Activated CD8-positive, alpha-beta memory T cell treated with anti-CD3 and anti-CD28 coated beads for 24 hours (primary cell): ENCODE measurements at places on chromosomes 2 and 18.
A peak's percentile ranks its signal among the peaks of the same experiment; 100 is the strongest.

- DNase-seq = no peak
Observed at GRCh38 chr2:71223767-71224333, 3.1 kb downstream of the PAIP2B start.

GRCh38 chr18:25327584-25327983 lies 24.4 kb downstream of the ZNF521 start:
- DNase-seq = no peak

DNA sequence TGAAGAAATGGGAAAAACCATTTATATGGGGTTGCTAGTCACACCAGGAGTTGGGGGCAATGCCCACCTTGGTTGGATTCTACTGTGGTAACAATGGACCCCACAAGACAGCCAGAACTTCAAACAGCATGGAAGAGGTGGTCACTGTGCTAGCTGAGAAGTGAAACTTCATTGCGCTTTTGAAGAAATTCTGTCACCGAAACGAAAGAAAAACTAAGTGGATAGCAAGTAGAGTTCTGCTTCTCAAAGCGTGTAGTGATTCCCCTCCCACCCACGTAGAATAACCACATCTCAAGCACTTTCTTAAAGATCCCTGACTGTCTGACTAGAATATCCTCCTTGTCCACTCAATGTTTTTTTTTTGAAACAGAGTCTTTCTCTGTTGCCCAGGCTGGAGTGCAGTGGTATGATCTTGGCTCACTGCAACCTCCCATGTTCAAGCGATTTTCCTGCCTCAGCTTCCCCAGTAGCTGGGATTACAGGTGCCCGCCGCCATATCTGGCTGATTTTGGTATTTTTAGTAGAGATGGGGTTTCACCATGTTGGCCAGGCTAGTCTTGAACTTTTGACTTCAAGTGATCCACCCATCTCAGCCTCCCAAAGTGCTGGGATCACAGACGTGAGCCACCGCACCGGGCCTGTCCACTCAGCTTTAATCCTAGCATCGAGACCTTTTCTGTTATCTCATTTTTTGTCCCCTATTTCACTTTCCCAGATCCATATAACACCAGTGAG lies 30.1 kb upstream of the CCL20 start:
- no peak for DNase-seq

GRCh38 chr2:69132960-69133590 lies 120.1 kb downstream of the ANTXR1 start:
- DNase-seq = no peak

DNA sequence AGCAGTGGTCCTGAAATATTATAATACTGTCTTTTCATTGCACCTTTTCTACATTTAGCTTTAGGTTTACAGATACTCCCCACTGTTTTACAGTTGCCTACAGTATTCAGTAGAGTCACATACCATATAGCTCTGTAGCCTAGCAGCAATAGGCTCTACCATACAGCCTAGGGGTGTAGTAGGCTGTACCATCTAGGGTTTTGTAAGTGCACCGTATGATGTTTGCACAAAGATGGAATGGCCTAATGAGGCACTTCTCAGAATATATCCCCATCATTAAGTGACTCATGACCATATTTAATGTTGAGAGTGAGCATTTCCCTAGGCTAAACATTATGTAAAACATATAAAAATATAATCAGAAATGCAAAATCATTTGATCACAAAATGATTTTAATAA lies 511.3 kb upstream of the RAB12 start:
- DNase-seq = no peak

- DNase-seq = no peak
Observed at GRCh38 chr2:215728504-215729065, 284.8 kb downstream of the MREG start.

DNA sequence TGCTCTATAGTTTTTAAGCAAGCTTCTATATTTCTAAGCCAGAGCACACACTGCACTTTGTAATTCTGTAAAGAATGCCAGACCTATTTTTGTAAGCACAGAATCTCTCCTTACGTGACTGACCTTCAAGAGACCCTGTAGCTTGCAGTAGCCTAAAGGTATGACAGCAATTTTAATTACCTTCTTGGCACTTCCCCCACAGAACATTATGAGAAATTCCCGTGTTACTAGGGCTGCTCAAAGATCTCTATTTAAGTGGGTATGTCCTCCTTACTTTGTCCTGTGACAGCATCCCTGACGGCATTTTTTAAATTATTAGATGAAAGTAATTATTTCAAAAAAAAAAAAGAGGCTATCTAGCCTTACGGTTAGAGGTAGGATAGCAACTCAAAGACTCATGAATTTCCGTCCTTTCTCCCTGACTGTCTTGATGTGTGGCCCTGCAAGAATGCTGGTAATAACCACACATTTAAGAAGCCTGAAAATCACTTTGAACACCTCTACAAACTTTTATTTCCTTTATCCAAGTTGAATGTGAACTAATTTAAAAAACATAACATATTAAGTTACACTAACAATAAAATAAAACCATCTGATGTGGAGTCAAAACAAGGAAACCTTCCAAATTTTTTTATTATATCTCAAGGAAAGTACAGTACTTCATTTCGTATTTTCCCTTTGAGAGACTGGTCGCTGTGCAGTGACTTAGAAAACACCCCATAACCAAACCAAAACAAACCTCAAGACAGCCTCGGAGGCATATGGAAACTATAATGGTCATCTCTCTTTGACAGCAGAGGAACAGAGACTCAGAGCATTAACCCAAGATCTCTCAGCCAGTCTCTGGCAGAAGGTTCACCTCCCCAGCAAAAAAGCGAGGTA lies 54.9 kb downstream of the THUMPD2 start:
- DNase-seq = no peak

DNA sequence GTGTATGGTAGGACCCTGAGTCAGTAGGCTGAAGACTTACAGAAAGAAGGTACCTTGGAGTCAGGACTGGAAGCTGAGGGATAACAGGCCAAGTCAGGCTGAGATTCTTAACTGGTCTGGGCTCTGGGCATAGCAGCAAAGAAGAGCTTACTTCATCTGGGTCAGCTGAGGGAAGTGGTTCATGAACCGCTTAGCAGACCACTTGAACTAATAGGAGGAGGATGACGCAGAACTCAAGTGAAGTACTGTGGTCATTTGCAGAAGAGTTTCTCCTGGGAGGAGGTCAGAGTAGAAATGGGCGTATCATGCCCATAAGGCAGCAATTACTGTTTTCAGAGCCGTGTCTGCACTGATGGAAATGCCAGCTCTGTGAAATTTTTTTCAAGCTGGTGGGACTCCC lies 164.5 kb downstream of the LCLAT1 start:
- no peak for DNase-seq

GRCh38 chr2:237920673-237921072 lies 46.1 kb upstream of the UBE2F start:
- DNase-seq = no peak

DNA sequence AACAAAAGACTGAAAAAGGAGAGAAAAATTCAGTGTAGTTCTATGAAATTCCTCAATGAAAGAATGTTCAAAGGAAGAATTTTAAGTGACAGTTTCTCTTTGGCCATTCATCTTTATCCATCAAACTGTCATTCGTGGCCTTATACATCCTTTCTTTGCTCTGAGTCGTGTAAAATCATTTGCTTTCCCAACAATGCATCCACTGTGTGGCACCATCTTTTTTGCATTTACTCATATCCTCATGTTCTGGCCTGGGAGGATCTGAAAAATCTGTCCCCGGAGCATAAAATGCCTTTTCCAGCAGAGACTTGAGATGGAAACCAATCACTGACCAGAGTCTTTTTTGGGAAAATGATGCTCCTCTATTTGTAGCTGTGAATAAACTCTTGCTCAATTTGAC lies 240.3 kb upstream of the ETAA1 start:
- DNase-seq = no peak

- no peak for DNase-seq
Observed at GRCh38 chr18:71293322-71293721, 1004.5 kb downstream of the SOCS6 start.

DNA sequence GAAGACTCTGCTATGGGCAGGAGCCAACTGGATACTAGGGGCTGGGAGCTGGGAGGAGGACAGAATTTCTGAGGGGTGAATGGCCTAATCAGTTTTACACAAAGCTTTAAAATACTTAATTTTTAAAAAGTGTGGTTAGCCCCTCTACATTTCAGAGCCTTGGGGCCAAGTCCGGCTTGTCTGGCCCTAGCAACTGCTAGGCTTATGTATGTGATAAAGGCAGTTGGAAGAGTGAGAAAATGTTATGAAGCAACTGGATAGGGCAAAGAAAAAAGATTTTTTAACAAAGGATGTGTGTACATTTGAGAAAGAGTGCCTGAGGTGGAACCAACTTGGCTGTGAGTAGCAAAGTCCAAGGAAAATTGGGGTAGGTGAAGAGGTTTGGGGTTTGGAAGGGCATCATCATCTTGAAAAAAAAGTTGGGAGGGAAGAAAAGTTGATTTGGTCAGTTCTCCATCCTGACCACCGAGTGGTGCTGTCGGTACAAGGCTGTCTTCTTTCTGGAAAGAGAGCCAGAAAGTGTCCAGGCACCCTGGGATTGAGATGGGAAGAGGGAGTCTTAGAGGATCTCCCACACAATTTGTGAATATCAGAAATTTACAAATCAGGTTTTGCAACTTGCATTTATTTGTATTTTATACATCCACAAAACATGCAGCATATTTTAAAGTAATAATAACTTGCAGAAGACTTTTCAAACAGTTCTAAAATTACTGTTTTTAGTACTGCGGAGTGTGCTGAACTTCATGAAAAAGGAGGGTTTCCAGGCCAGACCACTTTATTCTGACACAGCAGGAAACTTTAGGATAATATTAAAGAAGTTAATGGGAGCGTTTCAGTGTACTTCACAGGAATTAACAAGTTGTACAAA lies 10.5 kb upstream of the CDK15 start:
- DNase-seq = no peak

DNA sequence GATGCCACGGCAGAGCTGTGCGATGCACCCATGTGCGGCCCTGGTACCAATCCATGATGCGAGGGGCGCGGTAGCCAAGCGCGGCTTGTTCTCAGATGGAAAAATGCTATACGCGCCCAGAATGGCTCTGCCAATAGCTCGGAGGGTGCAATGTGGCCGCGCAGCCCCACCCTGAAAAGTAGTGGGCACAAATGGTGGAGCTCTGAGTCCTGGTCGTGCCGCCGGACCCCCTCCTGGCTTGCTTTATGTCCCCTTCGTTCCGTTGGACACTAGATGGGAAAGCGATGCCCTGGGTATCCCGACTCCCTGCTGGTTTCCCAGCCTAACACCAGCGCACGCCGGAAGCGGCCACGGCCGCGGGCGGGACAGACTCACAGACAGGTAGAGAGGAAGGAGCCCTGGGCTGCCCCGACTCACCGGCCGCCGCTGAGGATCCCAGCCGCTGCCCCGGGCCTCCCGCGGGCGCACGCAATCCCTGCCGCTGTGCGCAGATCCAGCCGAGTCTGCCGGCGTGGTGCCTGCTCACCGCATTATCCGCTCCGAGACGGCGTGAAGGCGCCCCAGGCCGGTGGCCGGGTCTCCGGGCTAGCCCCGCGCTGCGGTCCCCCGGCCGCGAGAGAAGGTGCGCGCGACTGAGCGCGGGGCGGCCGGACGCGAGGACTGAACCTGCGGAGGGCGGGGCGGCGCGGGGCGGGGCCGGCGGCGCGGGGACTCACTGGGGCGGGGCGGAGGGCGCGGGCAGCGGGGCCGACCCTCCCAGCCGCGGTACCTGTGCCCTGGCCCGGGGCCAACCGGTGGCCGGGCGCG lies at the start of gene CDC42EP3:
Gene CDC42EP3 (minus strand): TSS at position 634 of the 807 bp plus-strand sequence. CDS start 25,055 bp downstream, outside the sequence.
- DNase-seq = peak; percentile 87

- DNase-seq = no peak
Observed at GRCh38 chr2:26255759-26256384, 11.1 kb downstream of the HADHB start.

DNA sequence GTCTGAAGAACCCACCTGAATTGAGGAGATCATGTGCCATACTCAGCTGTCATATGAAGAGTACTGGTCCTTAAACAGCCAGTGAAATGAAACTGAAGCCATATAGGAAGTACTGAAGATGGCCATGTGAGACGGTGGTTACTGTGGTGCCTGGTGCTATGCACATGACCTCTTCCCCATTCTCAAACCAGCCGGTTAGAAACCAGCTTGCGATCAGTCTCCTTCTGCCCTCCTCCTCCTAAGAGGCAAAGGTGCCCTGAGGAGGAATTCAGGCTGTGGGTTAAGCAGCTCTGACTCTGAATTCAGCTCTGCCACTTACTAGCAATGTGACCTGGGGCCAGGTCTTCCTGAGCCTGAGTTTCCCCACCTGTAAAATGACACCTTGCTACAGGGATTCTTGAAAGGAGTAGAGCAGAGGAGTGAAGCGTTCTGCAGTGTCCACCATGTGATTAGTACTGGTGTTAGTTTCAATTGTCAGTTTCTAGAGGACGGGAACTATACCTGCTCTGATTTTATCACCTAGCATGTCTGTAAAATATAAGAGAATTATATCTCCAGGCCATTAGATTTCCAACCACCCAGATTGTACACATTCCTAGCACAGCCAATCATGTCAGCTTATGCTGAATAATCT lies 5.1 kb downstream of the FECH start:
- DNase-seq = no peak

DNA sequence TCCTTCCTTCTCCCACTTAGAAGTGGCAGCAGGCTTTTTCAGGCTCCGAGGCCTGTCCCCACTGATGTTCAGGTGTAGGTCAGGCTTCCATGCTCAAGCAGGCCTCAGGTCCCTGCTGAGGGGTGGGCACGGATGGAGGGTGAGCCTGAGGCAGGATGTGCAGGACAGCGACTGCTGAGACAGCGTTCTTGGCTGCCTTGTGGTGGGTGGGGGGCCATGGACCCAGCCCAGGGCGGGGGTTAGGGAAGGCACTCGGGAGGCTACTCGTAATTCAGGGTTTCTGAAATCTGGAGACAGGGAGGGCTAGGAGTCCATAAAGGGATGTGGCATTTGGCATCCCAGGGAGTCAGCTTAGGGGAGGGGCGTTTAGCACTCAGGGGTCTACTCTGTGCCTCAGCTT lies 30.3 kb downstream of the COLEC11 start:
- DNase-seq = no peak

- DNase-seq = no peak
Observed at GRCh38 chr2:210528716-210529115, 27.7 kb upstream of the CPS1 start.

DNA sequence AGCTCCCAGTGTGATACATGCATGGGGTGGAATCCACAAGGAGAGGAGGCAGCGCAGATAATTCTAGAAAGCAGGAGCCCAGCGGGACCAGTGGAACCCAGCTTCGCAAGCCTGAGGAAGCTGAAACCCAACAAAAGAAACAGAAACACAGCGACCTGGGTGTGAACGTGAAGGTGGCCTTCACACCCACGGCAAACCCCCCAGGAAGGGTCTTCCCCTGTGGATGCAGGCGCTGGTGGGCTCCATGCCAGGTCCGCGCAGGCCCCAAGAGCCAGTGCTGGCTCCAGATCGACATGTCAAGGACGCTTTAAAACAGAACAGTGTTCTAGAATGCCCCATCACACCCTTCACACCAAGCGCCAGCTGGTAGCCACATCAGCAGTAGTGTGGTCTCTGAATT lies 22.1 kb downstream of the KIF1A start:
- no peak for DNase-seq

DNA sequence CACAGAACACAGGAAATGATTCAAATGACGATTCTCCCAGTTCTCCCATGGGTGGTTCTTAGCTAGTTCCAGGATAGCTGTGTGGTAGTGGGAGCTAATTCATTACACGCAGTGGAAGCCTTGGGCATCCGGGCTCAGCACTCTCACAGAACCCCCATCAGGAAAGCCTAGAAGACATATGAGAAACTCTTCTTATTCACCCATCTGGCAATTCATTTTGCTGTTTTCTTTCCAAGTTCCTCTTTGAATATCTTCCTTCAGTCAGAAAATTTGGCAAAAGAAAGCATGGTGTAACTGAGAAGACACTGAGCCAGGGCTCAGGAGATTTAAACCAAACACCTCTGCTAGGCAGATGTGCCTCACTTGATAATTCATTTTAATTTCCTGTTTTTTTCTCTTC lies 85.2 kb upstream of the FN1 start:
- no peak for DNase-seq
